ENCODE measurements at places on chromosomes 4 and X.

DNA sequence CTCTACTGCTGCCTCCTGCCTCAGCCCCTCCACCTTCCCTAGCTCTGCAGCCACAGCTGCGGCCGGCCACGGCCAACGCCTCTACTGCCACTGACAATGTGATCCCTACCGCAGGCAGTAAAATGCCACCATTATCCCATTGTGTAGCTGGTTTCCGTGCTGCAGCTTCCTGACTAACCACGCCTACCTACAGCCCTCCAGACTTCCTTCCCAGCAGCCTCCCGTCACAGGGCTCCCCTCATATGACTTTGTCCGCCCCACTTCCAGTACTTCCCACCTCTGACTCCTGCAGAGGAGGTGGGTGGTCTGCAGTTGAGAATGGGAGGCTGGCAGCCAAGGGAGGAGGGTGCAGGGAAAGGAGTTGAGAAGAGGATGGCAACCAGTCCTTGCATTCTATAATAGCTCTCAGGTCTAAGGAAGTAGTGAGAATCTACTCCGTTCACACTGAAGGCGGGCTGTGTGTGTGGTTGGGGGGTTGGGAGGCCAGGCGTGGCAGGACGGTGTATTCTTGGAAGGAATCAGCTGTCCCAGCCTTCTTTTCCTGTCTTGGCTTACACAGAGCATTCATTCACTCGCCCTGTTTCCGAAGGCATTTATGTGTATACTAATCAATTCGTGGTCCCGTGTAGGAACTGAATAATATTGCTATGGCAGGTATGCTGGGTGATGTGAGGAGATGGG, 33.1 kb upstream of the USP51 start:
- DNase-seq, result no peak

DNA sequence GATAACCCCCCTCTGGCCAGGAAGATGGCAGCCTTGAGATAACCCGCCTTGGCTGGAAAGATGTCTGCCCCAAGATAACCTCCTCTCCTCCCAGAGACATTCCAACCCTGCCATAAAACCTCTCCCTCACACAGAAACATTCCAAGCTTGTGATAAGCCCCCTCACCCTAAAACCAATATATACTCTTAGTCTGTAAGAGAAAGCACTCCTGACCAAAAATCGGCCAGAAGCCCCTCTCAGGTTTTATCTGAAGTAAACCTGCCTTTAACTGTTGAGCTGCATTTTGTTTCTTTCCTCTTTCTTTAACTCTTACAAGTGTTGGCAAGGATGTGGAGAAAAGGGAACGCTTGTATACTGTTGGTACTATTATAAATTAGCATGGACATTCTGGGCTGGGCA, 8.5 kb downstream of the ERCC6L start:
- DNase-seq, result no peak

DNA sequence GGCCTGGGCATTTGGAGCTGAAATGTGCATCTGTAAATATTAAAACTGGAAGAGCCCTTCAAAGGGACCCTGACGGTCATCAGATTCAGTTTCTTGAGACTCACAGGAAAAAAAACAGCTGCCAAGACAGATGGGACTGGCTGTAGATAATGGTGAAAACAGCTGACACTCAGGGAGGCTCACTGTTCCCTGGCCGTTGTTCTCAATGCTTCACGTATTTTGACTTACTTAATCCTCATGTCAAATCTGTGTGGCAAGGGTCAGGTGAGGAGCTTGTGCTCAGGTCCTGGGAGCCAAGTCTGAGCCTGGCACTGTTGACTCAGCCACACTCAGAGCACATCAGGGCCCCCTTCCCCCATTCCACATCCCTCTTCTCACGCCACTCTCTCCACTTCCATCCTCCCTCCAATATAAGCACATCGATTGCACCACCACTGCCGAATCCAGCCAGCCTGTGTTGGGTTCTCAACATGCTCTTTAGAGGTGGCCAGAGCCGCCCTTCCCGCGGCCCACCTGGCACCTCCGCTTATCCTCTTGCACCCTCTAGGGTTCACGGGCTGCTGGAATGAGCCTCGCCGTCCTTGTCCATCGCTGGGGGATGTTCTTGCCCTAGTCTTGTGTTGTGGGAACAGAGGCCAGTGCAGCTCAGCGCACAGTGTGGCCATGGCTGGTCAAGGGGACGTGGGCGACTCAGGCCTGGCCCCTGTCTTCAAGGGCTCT, 40.1 kb downstream of the EVC start:
- DNase-seq, result no peak

DNA sequence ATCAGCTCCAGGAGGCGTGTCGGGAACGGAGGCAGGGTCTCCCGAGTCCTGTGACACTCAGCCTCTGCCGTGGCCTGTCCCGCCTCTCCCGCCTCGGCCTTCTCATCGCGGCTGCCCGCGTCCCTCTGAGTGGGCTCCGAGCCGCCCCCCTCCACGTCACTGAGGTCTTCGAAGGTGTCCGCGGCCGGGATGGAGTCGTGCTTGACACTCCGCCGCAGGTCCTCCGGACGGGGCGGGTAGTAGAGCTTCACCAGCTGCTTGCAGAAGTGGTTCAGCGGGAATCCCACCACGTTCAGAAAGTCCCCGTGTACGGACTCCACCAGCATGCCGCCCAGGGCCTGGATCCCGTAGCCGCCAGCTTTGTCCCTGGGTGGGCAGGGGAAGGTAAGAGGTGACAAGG, 25.0 kb downstream of the ASMTL start:
- DNase-seq, result no peak

GRCh38 chrX:48468247-48468671, 1.8 kb downstream of the SLC38A5 start:
- DNase-seq, result peak; percentile 8

DNA sequence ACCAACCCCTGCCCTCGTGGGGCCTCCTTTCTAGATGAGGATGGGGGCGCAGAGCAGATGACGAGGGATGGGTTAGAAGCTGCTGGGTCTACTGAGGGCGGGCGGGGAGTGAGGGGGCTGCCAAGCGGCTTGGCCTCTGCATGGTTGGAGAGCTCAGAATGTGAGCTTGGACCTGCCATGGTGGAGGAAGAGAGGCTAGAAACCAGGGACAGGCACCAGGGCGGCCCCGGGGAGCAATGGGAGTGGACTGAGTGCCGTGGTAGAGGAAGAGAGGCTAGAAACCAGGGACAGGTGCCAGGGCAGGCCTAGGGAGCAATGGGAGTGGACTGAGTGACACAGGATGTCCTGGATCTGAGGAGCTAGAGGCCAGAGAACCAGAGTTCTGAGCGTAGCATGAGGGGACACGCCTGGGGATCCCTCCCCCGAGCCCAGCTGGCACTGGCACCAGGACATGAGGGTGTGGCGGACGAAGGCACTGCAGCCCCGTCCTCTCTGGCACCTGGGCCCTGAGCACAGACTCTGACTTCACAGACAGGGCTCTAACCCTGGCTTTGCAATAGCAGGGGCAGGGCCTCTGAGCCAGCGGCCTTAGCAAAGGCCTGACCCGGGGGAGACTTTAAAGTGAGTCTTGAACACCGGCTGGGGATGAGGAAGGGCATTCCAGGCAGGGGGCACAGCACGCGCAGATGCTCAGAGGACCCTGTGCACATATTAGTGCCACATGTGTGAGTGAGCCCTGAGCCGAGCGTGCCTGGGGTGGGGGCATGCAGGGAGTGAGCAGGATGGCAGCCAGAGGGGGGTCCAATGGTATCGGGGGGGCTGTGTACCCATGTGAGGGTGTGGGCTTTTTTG, 214.0 kb upstream of the PSAPL1 start:
- no peak for DNase-seq

GRCh38 chrX:69045616-69046345, 119.5 kb downstream of the PJA1 start:
- DNase-seq, result peak; percentile 51

GRCh38 chr4:98639523-98639922, 18.9 kb downstream of the TSPAN5 start:
- DNase-seq, result no peak
